ENCODE measurements at places on chromosomes 4 and X.

GRCh38 chrX:153885968-153886903 lies at the start of gene L1CAM:
TSS of gene L1CAM (minus strand) at chrX:153886173. CDS start at chrX:153875836, 10,337 bp downstream.
- DNase-seq: no peak

GRCh38 chr4:71186257-71186565 lies 152.6 kb upstream of the SLC4A4 start:
- no peak for DNase-seq

GRCh38 chr4:164536814-164537213 lies 217.1 kb upstream of the SMIM31 start:
- DNase-seq: peak; percentile 38

DNA sequence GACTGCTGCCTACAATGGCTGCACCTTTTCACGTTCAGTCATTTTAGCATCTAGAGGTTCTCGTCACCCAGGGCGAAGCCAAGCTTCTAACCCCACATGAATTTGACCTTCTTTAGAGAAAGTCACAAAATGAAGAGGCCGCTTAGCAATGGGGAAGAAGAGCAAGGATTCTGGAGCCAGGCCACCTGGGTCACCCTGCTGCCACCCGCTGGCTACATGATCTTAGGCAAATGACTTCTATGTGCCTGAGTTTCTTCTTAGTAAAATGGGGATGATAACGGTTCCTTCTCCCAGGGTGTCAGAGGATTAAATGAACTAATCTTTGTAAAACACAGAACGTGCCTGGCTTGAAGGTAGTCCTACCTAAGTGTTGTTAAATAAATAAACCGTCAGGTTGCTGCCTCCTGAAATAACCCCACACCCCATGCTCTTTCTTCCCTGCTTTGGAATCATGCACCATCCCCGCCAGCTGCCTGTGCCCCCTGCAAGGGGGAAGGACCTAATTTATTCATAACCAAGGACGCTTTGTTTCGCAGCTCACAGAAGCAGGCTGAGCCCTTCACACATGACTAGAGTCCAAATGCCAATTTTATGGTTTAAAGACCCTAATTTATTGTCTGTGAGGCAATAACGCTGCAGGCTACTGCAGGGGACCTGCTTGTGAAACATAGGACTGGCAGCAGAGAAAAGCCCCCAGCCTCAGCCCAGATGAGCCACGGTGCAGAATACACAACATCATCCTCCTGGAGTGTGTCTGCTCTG lies 28.6 kb upstream of the NSG1 start:
- DNase-seq: no peak

GRCh38 chrX:86148594-86148993 lies 343 bp downstream of the DACH2 start:
- DNase-seq: no peak

DNA sequence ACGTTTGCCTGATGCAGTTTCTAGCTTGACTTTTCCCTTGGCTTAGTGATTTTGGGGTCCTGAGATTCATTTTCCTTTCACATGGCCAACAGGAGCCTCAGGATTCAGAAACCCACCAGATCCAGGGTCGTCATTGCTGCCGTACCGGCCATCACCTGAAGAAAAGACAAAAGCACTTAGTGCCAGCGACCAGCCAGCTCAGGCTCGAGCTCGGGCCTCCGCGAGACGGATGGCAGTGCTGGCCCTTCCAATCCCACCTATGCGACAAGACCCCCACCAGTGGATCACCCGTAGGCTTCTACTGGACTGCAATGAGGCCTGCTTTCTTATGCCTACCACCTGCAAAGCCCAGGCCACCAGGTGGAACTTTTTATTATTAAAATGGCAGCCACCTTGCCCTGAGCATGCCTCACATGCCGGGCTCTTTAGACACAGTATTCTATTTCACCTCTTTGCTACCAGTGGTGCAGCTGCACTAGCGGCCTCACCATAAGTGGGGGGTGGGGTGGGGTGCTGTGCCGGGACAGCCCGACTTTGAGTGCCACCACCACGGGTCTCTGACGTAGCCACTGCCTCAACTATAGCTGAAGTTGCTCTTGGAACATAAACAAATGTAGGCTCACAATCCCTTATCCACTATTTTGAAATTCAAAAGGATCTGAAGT lies 84.3 kb downstream of the MTMR1 start:
- DNase-seq: no peak

DNA sequence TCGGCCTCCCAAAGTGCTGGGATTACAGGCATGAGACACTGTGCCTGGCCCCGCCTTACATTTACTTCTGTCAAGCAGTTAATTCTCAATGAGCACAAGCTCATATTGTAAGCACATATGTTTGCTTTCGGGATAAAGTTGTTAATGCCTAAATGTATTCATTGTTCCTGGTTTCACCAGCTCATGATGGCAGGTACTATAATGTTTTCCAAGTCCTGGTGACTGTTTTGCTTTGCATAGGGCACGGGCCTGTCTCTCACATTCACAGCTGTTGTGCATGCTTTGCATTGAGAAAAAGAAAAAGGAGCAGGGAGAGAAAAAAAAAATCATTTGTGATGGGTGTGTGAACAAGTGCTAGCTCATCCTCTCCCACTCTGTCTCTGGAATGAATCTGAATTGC lies 661.2 kb upstream of the TENM3 start:
- DNase-seq: no peak

DNA sequence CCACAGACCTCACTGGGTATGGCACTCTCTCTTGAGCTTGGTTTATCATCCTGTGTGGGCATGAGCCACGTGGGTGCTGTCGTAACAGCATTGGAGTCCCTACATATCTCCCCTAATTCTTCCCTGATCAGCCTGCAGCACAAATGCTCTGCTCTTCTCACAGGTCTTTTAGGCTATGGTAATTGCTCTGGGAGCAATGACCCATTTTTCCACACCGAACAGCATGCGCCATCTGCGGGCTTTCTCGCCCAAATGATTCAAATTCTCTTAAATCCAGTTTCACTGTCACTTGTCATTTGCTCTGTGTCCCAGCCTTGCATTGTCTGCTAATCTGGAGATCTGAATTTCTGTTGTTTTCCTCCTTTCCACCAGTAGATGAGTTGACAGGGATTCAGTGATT lies 48.9 kb upstream of the GATB start:
- DNase-seq: no peak

DNA sequence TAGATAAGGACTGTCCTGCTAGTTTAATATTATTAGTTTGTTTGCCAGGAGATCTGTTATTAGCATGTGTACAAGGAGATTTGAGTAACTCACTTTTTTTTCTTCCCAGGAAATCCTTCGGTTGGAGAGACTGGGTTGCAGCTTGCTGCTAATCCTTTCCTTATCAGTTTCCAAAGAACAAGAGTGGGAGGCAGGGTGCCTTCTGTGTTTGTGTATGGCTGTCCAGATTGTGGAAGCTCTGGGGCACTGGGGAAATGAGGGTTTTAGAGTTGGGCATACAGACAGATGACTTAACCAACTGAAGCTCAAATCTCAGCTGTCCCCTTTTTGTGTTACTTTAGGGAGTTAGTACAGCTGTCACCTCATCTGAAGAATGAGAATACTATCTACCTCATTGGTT lies 12.6 kb upstream of the SUPT20HL1 start:
- no peak for DNase-seq

GRCh38 chr4:109738104-109738872 lies 8.4 kb upstream of the PLA2G12A start:
- DNase-seq: no peak

- peak; percentile 28 for DNase-seq
Measured at GRCh38 chrX:38117485-38117884, 103.2 kb downstream of the SRPX start.

GRCh38 chrX:132958091-132958703 lies at the start of gene HS6ST2:
TSS of gene HS6ST2 (minus strand) at chrX:132958629.
- DNase-seq: peak; percentile 4

DNA sequence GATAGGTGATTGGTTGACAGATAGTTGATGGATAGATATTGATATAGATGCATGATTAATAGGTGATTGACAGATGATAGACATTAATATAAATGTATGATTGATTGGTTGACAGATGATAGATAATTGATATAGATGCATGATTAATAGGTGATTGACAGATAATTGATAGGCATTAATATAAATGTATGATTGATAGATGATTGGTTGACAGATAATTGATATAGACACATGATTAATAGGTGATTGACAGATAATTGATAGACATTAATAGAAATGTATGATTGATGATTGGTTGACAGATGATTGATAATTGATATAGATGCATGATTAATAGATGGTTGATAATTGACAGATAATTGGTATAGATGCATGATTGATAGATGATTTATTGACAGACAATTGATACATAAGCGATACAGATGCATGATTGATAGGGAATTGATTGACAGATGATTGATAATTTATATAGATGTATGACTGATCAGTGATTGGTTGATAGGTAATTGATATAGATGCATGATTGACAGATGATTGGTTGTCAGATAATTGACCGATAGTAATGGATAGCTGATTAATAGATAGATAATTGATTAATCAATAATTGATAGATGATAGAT lies 44.9 kb upstream of the PPP2R3B start:
- no peak for DNase-seq

- no peak for DNase-seq
Measured at GRCh38 chrX:15714529-15714928, 23.5 kb upstream of the CA5B start.

GRCh38 chrX:110966839-110967238 lies 129.2 kb upstream of the PAK3 start:
- no peak for DNase-seq

DNA sequence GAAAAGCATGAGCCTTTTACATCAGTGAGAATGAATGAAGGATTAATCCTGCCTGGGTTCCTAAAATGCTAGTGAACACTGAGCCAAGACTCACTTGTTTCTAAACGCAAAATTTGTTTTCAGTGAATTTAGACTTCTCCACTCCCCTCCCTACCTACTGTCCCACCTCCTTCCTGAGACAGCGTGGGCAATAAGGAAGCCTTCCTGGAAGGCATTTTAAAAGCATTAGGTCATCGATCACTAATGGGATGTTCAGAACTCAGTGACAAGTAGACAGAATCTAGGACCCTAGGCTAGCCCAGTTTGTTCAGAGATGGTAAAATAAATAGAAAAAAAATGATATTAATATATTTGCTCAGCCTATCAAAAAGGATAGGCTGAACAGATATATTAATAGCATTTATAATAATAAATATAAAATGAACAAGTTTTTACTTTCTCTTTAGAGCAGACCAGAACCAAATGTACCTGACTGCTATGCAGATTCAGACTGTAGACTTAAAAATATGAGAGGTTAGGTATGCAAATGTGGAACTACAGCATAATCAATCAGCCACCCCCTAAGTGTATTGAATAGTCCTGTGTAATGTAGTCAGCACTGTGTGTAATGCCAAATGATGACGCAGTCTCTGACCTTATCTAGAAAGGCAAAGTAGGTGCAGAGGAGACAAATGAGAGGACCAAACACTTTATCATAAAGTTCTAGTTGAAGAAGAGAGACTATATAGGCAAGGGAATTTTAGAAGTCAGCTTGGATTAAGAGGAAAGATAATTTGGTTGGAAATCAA lies 331.1 kb downstream of the GPAT3 start:
- peak; percentile 36 for DNase-seq

DNA sequence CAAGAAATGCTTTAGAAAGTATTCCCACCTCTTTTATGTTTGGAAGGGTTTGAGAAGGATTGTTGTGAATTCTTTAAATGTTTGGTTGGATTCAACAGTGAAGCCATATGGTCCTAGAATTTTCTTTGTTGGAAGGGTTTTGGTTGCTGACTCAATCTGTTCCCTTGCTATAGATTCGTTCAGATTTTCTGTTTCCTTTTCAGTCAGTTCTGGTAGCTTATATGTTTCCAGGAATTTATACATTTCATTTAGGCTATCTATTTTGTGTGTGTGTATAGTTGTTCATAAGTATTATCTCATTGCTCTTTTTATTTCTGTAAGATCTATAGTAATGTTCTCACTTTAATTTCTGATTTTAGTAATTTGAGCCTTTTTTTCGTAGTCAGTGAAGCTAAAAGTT lies 114.4 kb downstream of the MSN start:
- no peak for DNase-seq

GRCh38 chr4:152109531-152110509 lies 349.0 kb upstream of the GATB start:
- peak; percentile 17 for DNase-seq

DNA sequence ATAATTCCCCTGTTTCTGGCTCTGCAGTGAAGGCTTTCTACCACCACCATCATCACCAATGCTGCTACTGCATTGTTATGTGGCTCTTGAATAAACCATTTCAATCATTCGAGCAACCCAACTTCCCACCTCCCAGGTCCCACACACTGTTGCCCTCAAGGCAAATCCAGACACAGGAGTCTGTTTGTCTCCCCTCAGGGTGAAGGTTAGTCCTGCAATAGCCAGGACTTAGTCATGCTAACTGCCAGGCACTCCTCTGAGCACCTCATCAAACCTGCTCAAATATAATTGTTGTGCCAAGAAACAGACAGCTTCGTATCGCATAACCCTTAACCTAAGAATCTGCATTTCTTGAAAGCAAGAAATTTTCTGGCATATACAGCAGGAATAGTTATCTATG lies 213.2 kb downstream of the KDR start:
- no peak for DNase-seq

GRCh38 chrX:67787196-67787595 lies 243.4 kb downstream of the AR start:
- DNase-seq: peak; percentile 34

DNA sequence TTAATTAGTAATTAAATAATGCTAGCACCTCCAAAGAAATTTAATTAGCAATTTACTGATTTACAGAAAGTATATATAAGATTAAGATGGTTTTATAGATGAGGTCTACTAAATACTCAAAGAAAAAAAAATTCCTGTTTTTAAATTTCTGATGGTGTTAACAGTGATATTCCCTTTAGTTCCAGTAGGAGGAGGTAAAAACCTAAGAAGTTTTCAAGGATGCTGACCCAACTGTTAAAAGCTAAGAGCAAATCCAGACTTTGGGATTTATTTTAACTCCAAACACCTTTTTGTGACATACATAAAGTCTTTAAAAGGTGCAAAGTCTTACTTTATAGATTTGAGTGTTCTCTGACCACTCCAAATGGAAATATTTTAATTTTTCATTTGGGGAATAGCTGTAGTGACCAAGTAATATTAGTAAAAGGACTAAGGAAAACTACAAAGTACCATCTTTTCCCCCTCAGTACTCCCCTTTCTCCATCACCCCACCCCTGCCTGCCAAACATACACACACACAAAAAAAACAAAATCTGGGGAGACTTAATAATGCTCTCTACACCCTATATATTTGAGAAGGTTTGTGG lies 34.2 kb upstream of the CSN1S1 start:
- peak; percentile 5 for DNase-seq

- peak; percentile 90 for DNase-seq
Measured at GRCh38 chr4:89724716-89725115, 112.2 kb downstream of the SNCA start.
